EH (cell line): ENCODE measurements at places on chromosomes 5 and 9.
A peak's percentile ranks its signal among the peaks of the same experiment; 100 is the strongest.

GRCh38 chr5:76289692-76290091 is 113.4 kb upstream of the IQGAP2 start:
- DNase-seq: no peak

DNA sequence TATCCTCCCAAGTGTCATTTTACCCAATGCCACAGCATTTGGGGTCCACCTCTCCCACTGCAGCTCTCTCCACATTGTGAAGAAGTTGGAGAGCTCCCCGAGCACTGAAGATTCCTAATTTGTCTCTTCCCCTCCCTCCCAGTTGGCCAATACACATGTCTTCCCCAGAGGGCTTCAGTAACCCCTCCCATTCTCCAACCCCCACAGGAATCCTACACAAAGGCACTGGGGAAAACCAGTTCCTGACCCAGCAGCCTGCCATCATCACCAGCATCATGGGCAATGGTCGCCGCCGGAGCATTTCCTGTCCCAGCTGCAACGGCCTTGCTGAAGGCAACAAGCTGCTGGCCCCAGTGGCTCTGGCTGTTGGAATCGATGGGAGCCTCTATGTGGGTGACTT is 87.3 kb upstream of the WWC1 start:
- no peak for DNase-seq

GRCh38 chr5:81924442-81924841 is 47.4 kb upstream of the ATG10 start:
- DNase-seq: no peak

GRCh38 chr5:67015541-67016191 is 180.9 kb downstream of the CD180 start:
- DNase-seq: peak; percentile 66

DNA sequence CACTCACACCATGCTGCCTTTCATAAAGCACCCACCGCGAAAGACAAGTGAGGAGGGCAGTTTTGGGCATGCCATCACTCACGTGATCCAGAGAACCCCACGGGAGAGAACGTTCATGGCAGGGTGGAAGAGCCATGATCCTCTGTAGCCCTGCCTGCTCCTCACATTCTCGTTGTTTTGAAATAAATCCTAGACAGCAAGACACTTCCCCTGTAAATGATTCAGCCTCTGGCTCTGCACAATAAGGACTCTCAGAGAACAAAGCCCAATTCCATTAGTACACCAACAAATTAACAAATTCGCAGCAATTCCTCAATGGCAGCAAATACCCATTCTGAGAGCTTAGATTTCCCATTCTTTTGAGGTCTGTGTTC is 71.5 kb downstream of the WNK2 start:
- no peak for DNase-seq

DNA sequence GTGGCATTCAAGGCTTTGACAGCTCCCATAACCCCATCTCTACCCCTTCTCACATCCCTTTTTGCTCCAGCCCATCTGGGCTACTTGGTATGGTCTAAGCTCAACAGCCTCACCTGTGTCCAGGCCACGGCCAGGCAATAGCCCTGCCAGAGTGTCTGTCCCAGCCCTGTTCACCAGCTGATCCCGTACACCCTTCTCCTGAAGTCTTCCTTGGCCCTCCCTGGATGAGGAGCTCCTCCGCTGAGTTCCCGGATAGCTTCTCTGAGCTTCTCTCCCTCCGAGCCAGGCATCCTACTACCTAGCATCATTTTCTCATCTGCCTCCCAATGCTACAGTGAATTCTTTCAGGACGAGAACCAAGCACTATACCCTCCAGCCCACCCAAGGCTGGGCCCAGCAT is 208.2 kb downstream of the DAB2IP start:
- DNase-seq: no peak

DNA sequence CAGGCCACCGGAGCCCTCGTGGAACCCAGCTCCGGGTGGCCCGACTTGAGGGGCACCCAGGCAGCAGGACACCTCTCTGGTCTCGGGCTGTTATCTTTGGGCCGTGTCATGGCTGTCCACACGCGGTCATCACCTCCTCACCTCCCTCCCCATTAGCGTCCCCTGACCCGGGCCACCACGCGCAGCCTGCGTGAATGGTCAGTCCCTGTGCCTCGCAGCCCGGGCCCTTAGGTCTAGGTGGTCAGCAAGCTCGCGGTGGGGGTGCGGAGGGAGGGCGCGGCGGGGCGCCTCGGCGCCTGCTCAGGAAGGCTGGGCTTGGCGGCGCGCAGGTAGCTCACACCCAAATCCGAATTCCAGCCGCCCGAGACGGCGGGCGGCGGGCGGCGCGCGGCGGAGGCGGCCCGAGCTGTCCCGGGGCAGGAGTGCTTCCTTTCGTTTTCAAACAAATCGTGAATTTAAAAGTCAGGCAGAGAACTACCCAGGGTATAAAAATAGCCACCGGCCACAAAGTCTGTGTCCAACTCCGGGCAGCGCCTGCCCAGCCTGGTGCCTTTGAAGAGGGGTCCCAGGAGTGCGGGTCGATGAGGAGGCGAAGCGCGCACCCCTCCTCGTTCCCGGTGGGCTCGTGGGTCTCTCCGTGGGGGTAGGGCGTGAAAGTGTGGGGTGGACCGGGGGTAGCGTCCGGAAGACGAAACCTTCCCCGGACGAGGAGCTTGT is 1.0 kb upstream of the RXRA start:
- peak; percentile 74 for DNase-seq

DNA sequence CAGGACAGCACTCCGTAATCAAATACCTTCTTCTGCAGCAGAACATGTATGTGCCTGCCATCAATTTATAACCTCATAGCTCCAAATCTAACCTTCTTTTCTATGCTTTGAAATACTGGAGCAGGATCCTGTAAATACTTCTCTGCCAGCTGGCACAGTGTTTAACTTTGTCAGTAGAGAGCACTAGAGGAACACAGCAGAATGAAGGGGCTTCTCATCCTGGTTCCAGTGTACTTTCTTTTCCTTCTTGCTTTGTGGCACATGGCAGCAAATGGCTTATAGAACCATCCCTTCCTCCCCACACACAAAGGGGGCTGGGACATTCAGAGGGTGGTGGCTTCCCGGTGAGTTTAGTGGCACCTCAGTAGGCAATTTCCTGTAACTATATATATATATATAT is 3.8 kb upstream of the FBXW11 start:
- peak; percentile 39 for DNase-seq

DNA sequence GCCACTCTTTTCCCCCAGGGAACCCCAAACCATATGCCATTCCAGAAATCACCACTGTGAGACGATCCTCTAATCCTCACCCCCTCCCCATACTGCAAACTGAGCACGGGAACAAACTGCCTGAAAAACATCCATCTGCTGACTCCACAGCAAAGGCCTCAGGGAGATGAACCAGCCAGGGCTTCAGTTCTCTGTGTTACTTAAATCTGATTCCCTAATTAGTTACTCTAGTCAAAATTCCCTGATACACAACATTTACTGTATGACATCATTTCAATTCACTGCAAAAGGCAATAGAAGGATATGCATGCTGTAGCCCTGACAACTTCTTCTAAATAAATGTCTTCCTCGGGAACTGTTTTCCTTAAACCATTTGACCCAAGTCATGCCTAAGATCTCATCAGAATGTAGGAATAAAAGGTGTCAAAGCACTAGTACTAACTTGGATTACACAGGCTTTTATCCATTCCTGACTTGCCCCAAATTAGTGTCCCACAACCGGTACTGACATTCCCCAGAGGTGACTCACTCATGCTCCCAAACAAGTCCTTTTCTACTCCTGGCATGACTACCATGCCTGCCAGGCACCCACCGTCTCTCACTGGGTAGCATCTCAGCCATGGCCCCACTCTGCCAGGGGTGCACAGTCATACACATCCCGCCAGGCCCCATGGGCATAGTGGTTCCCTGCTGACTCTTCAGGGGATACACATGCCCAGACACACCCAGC is 35.0 kb downstream of the MTX3 start:
- peak; percentile 74 for DNase-seq

DNA sequence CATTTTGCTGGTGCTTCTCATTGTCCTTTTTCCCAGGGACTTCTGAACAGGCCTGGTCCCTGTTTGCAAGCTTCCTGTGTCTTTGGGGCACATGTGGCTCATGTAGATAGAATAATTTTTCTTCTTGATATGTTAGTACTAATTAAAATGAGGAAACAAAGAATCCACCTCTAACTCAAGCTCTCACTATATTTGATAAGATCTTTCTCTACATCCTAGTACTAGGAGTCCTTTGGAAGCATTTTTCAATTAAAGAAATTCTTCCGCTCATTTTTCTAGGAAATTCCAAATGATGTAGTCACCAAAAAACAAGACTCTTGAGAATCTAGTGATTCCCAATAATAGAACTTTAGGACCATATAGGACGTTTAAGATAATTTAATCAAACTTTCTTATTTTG is 165.3 kb downstream of the SEC61B start:
- peak; percentile 85 for DNase-seq

GRCh38 chr5:33852319-33852718 is 39.5 kb downstream of the ADAMTS12 start:
- DNase-seq: peak; percentile 55

- no peak for DNase-seq
Measured at GRCh38 chr9:20566401-20566800, 55.9 kb downstream of the MLLT3 start.

- no peak for DNase-seq
Measured at GRCh38 chr5:21688655-21689054, 1164.5 kb downstream of the CDH12 start.

- peak; percentile 87 for DNase-seq
Measured at GRCh38 chr5:127959152-127959764, 124.3 kb upstream of the SLC12A2 start.

GRCh38 chr5:76155536-76155935 is 72.4 kb downstream of the SV2C start:
- no peak for DNase-seq

- no peak for DNase-seq
Measured at GRCh38 chr9:89666950-89667349, 62.1 kb downstream of the GADD45G start.
